ENCODE measurements at places on chromosomes 16 and 17.
A peak's percentile ranks its signal among the peaks of the same experiment; 100 is the strongest.

GRCh38 chr17:73013816-73014663 lies 78.4 kb downstream of the SLC39A11 start:
- DNase-seq: no peak

- no peak for DNase-seq
Measured at GRCh38 chr16:16150117-16150877, 73.0 kb downstream of the ABCC6 start.

DNA sequence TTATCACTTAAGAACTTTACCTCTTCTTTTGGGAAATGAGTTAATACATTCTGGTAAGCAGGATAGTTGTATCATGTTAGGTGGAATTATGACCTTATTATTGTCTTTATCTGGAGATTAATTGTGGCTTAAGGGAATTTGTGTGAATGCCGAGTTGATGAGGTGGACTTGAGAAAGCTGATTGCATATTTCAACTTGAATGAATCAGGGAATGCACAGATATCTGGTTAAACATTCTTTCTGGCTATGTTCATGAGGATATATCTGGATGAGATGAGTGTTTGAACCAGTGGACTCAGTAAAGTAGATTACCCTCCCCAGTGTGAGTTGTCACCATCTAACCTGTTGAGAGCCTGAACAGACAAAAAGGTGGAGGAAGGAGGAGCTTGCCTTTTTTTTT lies 326.1 kb upstream of the GOT2 start:
- no peak for DNase-seq

DNA sequence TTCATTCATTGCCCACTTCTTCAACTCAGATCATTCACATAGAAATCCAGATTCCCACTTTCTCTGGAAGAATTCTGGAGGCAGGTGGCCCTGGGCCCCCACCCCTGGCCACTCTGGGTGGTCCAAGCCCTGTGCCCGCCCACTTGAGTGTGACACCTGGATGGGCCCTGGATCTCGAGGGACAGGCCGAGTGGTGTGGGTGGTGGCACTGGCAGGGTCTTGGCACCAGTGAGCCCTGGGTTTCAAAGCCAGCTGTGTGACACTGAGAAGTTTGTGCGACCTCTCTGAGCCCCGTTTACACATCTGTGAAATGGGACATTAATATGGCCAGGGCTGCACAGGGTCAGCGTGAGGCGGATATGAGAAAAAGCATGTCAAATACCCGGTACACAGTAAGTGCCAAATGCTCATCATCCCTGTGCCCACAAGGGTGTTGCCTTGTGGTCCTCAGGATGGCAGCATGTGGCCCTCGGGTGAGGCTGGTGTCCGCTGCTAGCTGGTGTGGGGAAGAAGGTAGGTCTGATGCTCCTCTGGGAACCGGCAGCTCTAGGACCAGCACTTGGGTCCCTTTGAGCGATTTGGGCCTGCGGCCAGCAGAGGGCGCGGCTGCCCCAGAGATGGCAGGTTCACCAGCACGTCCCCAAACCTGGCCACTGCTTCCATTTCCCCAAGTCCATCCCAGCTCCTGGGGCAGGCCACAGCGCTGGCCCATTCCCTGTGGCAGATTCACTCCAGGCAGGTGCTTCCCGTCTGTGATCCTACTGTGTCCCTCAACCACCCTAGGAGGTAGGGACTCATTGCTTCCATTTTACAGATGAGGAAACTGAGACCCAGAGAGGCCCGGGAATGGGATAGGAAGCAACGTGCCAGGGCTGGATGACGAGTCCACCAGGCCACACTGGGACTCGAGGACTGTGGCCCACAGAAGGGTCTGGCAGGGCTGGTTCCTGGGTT lies 3.6 kb downstream of the OSGIN1 start:
- peak; percentile 75 for DNase-seq

GRCh38 chr16:20862162-20862960 lies 37.8 kb downstream of the DCUN1D3 start:
- no peak for DNase-seq

GRCh38 chr17:63881935-63882601 lies at the start of gene GH2:
Gene GH2, minus strand, starts transcription at chr17:63881944. Its CDS starts 143 bp downstream, at chr17:63881801.
- peak; percentile 50 for DNase-seq

DNA sequence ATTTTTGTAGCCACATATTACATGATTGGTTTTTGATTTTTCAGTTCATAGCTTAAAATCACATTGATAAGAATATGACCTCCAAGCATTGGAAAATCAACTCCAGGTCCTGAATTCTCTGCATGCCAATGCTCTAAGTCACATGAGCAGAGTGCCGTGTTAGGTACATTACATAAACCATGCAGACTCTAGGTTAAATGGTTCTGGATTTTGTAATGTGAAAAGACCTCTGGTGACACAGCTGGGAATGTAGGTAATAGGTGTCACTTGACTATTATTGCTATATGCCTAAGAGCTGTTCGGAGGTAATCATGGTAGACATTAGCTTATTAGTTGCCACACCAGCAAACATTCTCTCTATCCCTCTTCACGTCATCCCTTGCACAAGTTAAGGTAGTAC lies 231.1 kb upstream of the SALL1 start:
- no peak for DNase-seq

GRCh38 chr17:27538156-27538955 lies 82.1 kb downstream of the KSR1 start:
- DNase-seq: no peak

GRCh38 chr16:55040366-55041086 lies 109.9 kb downstream of the IRX5 start:
- DNase-seq: no peak
